NCI-H1105 (cell line): ENCODE measurements at places on chromosomes 11 and 22.

- no peak for DNase-seq
Measured at GRCh38 chr11:130000552-130001176, 2.0 kb downstream of the PRDM10 start.

DNA sequence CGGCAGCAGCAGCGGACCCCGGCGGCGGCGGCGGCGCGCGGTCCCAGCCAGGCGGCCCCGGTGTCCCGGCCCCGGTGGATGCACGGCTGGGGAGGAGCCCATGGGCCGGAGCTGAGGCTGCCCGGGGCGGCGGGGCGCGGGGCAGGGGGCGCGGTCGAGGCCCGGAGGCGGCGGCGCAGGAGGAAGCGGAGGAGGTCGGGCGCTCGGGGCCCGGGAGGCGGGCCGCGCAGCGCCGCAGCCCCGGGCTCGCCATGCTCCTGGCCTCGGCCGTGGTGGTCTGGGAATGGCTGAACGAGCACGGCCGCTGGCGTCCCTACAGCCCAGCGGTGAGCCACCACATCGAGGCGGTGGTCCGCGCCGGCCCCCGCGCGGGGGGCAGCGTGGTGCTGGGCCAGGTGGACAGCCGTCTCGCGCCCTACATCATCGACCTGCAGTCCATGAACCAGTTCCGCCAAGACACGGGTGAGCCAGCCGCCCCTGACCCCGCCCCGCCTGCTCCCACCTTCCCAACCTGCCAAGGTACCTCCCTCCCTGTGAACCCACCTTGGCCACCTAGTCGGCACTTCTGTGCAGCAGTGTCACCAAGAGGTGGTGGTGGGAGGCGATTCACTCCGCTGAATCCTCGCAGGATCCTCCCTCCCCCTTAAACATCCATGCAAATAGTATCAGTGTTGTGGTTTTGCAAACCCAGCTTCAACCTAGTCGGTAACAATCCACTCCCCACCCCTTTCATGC, 580 bp downstream of the DTX4 start:
- no peak for DNase-seq

DNA sequence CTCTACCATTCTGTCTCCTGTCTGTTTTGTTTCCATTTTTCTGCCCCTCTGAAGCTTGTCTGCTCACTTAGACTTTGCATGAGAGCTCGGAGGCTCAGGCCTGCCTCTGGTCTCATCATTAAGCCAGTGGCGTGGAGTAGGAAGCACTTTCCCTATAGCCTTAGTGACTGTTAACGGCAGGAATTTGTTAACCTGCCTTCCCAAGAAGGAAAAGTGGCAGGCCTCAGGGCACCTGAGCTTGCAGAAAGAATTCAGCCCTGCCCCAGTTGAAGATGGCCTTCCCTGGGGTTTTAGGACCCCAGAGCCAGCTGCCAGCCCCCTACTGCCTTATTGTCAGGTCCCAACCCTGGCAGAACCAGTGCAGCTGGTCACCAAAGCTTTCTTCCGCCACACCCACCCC, 93.2 kb downstream of the PKNOX2 start:
- DNase-seq, result no peak

- DNase-seq, result no peak
Measured at GRCh38 chr11:103633819-103634590, 402.4 kb upstream of the DDI1 start.

DNA sequence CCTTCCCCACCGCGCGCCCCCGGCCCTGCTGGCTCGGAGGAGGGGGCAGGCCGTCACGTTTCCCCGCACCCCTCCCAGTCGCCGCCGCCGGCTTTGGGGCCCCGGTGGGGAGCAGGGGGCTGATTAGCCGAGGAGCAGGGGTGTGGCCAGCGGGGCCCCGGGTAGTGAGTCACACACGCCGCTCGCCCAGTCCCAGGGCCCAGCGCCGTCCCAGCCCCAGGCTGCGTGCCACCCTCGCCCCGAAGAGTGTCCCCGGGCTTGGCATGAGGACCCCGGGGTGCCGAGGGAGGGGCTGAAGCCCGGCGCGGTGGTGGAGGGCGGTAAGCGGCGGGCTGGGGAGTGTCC, 34.4 kb downstream of the PRDM11 start:
- peak; percentile 26 for DNase-seq

GRCh38 chr11:73196576-73196975, 21.5 kb upstream of the P2RY2 start:
- no peak for DNase-seq

DNA sequence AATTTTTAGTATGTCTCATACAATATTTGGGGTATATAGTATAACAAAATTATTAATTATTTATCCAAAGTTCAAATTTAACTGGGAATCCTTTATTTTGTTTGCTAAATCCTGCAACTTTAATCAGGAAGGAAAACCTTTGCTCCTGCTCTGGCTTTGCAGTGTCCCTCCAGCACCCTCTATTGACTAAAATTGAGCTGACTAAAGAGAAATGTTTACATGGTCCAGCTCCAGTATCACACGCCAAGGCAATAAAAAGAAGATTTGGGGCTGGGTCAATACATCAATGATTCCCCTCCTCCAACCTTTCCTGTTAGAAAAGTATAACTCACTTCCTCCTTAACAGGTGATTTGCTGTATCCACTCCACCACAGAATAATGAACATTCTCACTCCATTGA, 153.0 kb upstream of the LRRC4C start:
- no peak for DNase-seq

- no peak for DNase-seq
Measured at GRCh38 chr11:32026766-32027165, 64.1 kb upstream of the RCN1 start.

- no peak for DNase-seq
Measured at GRCh38 chr11:80473562-80473961, 1032.7 kb upstream of the TENM4 start.

- peak; percentile 52 for DNase-seq
Measured at GRCh38 chr11:132535830-132536229, 996.5 kb downstream of the OPCML start.
